ENCODE measurements at places on chromosomes 7 and 10.

GRCh38 chr10:74651565-74651964 is 174.8 kb upstream of the KAT6B start:
- no peak for DNase-seq

- no peak for DNase-seq
Measured at GRCh38 chr10:97416565-97416964, 9.4 kb upstream of the PGAM1 start.

GRCh38 chr10:129524936-129525335 is 57.9 kb downstream of the MGMT start:
- DNase-seq = no peak

GRCh38 chr10:132987671-132988571 is 45.6 kb upstream of the CFAP46 start:
- DNase-seq = no peak

- DNase-seq = no peak
Measured at GRCh38 chr7:12052211-12052610, 158.9 kb upstream of the TMEM106B start.

DNA sequence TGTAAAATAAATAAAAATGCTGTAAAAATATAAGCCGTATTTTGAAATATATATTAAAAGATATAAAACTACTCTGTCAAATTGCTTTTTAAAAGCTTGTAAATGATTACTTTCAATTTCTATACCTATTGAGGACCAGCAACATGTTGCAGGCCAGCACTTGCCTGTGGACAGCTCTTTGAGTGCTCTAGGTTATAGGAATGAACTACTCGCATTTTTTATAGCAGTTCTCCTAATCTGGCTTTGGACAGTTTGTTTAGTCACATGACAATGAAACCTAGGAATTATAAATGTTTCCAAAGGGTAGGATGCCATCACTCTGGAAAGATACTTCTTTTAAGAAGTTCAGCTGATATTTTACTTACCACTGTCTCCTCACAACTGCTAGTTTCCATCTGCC is 117.7 kb upstream of the PTPRZ1 start:
- no peak for DNase-seq

DNA sequence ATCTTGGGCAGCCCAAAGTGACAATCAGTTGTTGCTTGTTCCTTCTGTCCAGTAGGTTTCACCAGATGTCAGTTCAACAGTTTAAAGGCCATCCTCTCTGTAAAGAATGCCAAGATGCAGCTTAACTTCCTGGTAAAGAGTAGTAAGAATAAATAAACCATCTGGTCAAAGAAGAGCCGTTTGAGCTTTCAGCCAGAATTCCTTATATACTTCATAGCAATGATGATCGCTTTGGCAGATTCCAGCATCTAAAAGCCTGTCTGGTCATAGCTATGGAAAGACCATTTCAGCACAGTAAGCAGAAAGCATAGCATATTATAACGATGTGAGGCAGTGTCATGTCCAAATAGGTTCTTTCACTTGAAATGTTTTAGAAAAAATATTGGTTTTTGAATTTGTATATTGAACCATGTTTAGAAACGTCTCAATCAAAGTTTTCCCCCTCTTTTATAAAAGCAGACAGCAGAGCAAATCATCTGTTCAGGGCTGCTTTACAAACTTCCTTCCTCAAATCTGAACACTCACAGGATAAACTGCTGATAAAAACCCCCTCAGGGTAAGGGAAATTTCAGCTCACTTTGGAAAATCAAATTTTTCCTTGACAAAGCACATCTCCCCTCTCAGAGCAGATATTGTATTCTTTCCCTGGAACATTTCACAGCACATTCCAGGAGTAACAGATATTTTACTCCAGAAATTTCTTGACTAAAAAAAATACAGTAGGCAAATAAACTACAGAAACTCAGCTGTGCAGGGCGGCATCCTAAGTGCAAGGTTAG is 184.1 kb downstream of the NOC3L start:
- no peak for DNase-seq

- no peak for DNase-seq
Measured at GRCh38 chr10:45255706-45256105, 59.7 kb downstream of the OR13A1 start.

- DNase-seq = no peak
Measured at GRCh38 chr7:36630112-36630650, 94.1 kb downstream of the AOAH start.

- DNase-seq = no peak
Measured at GRCh38 chr10:118730756-118731456, 23.9 kb downstream of the CACUL1 start.

- no peak for DNase-seq
Measured at GRCh38 chr10:94299417-94299816, 63.3 kb downstream of the NOC3L start.

DNA sequence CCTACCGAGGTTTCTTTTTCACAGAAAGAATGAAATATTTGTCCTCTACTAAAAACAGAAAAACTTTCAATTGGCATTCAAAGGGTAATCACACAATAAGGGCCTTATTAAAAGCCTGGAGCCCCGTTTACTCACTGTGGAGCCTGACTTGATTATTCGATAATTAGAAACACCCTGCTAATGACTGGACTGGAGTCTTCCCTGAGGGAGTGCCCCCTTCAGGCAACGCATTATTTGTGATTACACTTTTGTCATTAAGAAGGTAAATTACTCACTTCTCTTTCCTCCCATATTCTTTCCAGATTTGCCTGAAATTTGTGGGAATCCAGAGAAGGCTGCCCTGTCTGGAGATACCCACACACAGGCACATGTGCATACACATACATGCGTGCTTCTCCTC is 444.2 kb upstream of the NPVF start:
- DNase-seq = no peak

- no peak for DNase-seq
Measured at GRCh38 chr7:130356121-130356875, 11.7 kb downstream of the CPA5 start.

DNA sequence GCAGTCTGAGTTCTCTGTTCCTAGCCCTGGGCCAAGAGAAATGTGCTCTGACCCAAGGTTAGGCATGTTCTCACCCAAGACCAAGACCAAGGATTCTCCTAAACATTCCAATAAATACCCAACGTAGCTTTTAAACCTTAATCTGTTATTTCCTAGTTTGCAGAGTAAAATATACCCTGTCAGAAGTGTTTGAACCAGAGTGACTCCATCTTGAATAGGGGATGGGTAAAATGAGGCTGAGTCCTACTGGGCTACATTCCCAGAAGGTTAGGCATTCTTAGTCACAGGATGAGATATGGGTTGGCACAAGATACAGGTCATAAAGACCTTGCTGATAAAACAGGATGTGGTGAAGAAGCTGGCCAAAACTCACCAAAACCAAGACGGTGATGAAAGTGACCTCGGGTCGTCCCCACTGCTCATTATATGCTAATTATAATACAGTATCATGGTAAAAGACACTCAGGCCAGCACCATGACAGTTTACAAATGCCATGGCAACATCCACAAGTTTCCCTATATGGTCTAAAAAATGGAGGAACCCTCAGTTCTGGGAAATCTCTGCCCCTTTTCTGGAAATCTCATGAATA is 27.7 kb downstream of the PLXNA4 start:
- DNase-seq = no peak

- no peak for DNase-seq
Measured at GRCh38 chr7:3978839-3979238, 677.8 kb downstream of the SDK1 start.

DNA sequence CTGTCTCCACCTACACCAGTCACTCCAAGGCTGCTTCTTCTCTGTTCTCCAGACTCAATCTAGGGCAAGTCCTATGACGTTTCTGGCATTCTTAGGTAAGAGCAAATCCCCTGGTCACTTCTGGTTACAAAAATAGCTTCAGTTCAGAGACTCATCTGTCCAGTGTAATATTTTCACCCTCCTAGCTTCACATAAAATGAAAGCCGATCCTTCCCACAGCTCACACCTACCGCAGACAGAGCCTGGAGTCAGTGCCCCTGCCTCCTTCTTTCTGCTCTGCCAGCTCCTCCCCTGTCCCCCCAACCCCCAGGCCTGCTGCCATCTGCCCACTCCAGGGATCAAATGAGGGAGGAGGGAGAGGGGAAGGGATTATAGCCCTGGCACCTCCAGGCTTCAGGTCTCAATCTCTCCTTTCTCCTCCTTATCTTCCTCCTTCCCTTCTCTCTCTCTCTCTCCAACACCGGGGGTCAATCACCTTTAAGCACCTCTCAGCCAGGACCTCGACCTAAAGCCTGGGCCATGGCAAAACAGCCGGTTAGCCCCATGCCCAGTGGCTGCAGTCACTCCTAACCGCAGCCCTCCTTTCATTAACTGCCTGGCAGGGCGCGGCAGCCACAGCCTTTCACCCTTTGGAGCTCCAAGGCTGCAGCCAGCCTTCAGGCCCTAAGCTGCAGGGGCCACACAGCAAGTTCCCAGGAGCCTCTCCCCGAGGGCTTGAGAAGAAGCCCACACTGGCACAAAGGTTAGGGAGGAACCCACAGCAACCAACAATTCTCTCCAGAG is 292.6 kb upstream of the MGMT start:
- DNase-seq = no peak

All from stimulated activated CD8-positive, alpha-beta memory T cell treated with anti-CD3 and anti-CD28 coated beads, Interleukin-7, amount 100 ng/mL, for 4 hours (primary cell).